Epithelial cell of proximal tubule (primary cell): ENCODE measurements at places on chromosomes 2 and 18.

- DNase-seq = no peak
Measured at GRCh38 chr2:215746887-215747615, 266.3 kb downstream of the MREG start.

GRCh38 chr2:44663471-44664073 lies 277.9 kb upstream of the SIX3 start:
- DNase-seq = no peak

DNA sequence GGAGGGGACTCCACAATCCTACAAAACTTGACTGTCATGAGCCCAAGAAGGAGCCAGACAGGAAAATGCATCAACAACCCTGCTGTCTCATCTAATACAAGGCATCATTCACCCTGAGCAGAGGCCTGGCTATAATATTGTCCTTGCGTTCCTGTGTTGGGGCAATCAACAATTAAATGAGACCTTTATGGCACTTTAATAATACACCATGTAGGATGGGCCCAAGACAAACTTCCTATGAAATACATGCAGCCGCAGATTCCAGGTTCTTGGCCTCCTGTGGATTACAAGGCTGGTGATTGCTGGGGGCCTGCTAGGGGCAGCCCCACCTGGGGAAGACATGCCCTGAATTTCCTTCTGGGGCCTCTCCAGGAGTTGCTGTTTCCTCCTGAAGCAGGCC lies 82.8 kb upstream of the PPP1CB start:
- no peak for DNase-seq

DNA sequence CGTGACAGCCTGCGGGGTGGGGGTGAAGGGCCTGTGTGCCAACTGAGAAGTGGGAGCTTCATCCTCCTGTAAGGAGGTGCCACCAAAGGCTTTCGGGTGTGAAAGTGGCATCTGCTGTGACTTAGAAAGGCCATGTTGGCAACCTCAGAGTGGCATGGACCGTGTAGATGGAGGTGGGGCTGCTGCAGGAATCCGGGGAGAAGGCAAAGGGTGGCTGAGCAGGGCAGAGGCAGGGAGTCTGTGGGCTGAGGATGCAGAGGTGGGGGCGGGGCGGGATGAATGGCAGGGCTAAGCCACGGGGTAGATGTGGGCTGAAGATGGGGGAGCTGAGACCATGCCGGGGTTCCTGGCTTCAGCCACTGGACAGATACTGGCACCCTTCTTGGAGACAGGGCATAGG lies 28.2 kb downstream of the TOGARAM2 start:
- no peak for DNase-seq

GRCh38 chr18:37383036-37383785 lies 182.4 kb downstream of the CELF4 start:
- DNase-seq = no peak

- no peak for DNase-seq
Measured at GRCh38 chr2:196380098-196380497, 208.7 kb upstream of the STK17B start.

GRCh38 chr2:212991120-212991519 lies 160.3 kb downstream of the IKZF2 start:
- no peak for DNase-seq

GRCh38 chr2:112640800-112641675 lies 4.7 kb upstream of the SLC20A1 start:
- no peak for DNase-seq

DNA sequence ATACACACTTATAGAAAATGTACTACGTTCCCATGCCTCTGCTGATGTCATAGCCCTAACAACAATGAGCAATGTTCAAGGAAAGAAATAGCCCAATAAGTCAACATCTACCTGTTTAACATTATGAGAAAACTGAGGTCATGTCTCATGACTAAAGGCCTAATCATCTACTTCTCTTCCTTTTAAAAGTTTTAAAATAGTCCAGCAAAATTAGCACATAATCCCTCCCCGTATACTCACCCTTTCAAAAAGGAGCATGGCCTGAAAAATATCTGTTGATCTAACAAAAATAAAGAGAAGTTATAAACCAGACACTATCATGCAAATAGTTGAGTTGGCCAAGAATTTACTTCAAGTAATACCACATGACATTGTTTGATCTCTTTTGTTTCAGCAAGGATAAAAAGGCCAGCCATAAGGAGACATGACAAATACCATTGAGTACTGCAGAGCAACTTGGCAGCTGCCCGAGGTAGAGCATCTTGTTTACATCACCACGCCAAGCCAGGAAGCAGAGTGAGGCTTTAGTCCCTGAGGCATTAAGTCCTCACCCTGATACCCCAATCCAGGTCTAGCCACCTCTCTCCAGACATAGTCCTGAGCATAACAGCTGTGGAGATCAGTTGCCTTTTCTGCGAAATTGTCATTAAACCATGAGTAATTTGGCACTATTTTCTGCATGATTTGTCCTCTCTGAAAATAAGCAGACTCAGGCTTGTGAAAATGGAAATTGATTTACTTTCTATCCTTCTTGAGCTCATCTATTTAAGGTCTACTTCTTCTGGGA lies 137.4 kb upstream of the ETAA1 start:
- no peak for DNase-seq

DNA sequence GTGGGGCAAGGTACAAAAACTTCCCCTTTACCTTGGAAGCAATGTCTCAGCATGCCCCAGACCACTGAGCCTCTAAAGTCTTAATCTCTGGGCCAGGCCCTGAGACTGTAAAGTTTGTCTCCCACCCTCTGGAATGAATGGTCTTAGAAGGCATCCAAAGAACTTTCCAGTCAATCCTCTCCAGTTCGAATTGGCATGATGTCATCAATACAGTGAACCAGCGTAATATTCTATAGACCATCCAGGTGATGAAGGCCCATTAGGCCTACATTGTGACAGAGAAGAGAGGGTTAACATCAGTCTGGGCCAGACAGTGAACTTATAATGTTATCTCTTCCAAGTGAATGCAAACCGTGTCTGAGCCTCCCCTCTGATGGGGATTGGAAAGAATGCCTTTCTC lies 11.2 kb downstream of the MAB21L4 start:
- DNase-seq = no peak

DNA sequence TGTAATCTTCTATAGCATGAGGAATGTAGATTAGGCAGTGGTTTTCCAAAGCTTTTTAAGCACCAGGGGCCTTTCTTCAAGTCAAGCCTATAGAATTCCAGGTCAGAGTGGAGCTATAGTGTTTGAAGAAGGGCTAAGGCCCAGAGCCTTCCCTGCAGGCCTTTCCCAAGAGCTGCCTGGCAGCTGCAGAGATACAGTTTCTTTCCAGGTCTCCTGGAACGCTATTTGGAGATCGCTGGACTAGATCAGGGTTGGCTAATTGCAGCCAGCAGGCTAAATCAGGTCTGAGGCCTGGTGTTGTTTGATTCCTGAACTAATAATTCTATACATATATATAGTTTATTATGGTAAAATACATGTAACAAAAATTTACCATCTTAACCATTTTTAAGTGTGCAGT lies 319.0 kb upstream of the SPRED2 start:
- DNase-seq = no peak

DNA sequence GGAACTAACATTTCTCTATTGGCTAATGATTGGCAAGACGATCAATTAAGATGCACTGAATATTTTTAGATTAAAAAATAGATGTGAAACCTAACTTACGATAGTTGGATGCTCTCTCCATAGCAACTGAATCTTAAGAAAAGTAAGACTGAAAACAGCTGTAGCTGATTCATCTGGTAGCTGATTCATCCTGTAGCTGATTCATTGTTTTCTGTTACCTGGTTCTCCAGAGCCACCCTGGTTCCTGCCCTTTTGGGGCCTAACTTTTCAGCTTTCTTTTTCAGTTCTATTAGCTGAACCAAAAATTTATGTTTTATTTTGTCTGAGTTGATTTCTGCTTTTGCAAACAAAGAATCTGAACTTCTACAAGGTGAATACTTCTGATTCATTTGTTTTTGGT lies 22.7 kb upstream of the SPR start:
- no peak for DNase-seq

- DNase-seq = no peak
Measured at GRCh38 chr2:233075141-233075965, 15.2 kb downstream of the INPP5D start.

GRCh38 chr18:43876286-43876685 lies 599.0 kb upstream of the SYT4 start:
- no peak for DNase-seq

DNA sequence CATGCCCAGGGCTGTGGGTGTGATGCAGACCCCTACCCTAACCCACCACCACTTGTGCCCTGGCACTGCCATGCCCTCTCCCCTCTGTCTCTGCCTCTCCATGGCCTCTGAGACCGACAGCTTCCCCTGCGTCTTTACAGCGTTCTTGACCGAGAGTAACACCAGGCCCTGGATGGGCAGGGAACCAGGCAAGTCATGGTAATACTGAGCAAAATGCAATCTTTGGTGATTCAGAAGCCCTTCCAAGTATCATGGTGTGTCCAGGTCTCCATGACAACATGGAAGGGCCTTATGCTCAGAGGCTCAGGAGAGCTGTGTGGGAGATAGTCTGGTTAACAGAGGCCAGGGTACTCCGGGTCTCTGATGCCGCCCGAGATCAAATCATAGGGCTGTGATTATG lies 176.1 kb downstream of the KLHL29 start:
- no peak for DNase-seq

DNA sequence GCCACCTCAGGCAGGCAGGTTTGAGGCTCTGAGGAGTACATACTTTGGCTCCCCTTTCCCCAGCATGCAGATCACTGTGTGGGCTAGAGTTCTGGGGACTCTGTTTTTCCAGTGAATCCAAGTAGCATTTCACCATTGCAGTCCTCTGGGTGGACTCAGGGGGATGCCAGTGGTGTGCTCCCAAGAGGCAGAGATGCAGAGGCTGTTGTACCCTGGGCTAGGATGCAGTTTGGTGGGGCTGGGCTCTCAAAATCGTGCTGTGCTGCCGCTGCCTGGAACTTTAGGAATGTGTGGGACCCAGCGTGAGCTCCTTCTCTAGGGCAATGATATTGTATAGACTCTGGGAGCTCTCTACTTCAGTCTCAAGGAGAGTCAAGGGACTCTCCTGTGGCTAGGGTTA lies 104.9 kb downstream of the MYO3B start:
- DNase-seq = no peak

DNA sequence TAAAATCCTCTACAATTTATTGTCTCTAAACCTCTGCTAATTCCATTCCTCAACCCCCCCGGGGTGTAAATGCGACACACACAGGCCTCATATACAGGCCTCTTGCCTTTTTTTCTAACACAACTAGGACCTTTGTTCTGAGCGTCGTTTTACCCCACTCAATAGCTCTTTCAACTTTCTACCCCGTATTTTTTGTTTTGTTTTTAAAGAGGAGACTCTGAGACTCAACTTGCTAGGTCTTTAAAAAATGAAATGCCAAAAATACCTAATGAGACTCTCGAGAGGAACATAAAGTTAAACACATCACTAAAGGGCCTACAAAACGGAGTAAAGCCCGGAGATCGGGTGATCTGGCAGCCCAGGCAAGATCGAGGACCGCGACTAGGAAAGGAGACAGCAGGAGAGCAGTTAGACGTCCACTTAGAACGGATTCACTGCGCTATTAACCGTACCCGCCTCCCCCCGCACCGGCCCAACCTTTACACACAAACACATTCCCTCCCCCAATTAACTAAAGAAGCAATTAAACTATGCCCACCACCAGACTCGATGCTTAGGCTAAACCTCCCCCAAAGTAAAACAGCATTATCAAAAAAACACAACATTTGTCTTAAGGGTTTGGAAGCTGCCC lies 1.7 kb downstream of the TRIP12 start:
- DNase-seq = no peak

- peak; percentile 27 for DNase-seq
Measured at GRCh38 chr2:185291035-185291647, 447.5 kb upstream of the FSIP2 start.

- DNase-seq = no peak
Measured at GRCh38 chr18:8609659-8610458, 622 bp downstream of the RAB12 start.

- no peak for DNase-seq
Measured at GRCh38 chr2:49278141-49278540, 123.8 kb upstream of the FSHR start.

DNA sequence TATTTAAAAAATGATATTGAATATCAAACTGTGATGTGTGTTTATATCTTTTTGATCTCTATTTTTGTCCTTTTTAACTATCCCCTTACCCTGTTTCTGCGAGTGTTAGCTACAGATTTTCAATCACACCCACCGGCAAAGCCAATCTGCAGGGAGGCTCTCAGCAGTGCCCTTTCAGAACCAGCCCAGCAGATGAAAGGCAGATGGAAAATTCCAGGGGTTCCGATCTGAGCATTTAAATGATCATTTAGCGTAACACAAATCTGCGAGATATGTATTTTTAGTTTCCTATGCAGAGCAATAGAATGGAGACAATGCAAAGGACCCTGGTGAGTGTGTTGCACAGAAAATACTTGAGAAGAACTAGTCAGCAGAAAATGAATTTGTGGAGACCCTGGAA lies 2170.5 kb upstream of the PIK3C3 start:
- no peak for DNase-seq

DNA sequence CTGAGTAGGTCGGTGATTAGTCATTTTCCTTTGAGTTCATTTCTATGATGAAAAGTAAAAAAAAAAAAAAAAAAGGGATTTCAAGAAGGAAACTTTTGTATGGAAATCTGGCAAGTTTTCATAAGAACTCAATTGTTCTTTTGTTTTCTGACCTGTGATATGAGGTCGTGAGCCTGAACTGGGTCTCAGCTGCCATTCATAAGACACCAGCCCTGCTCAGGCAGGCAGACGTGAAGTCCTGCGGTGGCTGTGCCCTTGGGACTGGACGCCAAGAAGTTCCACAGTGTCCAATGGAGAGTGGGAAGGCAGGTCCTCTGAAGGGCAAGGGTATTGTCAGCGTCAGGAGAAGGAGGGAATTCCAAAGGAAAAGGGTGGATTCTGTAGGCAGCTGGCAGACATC lies 183.9 kb downstream of the NCK2 start:
- no peak for DNase-seq
